AG04450 (cell line): ENCODE measurements at places on chromosomes 11 and 22.

DNA sequence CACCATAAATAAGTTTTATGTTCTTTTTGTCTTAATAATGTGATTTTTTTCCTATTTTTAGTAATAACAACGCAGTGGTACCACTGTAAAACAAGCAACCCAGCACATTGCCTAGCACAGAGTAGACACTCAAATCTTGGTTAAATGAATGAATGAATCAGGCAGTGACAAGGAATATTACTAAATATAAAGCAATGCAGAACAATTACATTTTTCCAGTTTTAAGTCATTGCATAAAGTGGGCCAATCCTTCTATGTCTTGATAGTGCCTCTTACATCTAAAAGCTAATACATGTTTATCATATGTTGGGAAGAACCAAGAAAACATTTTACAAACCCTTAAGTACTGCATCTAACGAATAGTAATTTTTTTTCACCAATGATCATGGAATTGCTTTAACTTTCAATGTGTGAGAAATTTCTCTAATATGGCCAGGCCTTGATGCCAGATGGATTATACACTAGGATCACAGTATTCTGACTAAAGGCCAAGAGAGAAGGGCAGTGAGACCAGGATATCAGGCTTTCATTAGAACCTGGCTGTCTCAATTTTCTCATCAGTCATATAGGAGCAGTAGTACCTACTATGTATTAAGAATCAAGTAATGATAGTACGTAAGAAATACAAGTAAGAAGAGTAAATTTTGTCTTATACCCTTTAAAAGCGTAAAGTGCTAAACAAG is 88.5 kb downstream of the TRIM44 start:
- DNase-seq, result no peak

DNA sequence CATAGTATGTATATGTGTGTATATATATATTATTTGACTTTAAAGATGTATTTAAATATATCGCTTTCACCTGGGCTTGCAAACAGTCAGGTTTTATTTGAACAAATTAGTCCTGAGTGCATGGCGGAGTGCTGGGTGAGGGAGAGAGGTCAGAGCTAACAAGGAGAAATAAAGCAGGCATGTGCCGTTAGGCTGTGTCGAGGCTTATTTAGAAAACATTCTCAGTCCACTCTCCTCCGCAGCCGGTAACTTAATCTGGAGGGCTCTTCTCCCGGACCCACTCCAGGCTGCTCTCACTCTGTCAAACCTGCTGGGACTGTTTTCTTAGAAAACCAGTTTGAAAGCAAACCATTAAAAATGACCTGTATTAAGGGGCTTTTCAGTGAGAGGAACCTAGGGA is 455.9 kb downstream of the MN1 start:
- DNase-seq, result no peak

GRCh38 chr11:706439-706956 is 467 bp downstream of the EPS8L2 start:
- DNase-seq, result no peak

GRCh38 chr11:68128682-68129327 is 7.6 kb upstream of the CHKA start:
- DNase-seq, result peak; percentile 33

- DNase-seq, result no peak
These were observed 114.9 kb upstream of the ALX4 start for GRCh38 chr11:44424841-44425240.

DNA sequence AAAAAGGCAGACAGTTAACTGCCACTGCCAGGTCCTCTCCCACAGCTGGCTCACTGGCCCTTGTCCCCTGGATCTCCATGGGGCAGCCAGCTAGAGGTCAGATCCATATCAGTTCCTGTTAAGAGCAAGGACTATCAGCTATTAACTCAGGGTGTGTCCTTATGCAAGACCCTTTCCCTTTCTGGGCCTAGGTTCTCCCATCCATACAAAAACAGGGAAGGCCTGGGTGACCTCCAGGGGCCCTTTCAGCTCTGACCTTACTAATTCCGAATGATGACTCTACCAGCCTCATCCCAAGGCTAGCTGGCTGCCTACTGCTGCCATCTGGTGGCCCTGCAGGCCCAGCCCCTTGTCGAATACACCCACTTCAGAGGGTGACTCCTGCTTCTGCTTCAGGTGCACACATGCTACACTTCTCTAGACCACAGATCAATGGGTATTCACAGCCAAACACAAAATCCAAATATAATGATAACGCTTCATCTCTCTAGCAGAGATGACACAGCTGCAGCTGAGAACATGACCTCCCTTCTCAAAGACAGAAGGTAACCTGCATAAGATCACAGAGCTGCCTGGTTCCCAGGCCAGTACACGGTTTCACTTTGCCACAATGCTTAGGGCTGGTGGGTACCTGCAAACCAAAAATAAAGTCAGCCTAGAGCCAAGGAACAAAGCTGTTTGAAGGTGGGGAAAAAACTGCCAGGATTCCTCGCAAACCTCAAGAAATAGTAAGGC is 34.1 kb downstream of the SERGEF start:
- no peak for DNase-seq

DNA sequence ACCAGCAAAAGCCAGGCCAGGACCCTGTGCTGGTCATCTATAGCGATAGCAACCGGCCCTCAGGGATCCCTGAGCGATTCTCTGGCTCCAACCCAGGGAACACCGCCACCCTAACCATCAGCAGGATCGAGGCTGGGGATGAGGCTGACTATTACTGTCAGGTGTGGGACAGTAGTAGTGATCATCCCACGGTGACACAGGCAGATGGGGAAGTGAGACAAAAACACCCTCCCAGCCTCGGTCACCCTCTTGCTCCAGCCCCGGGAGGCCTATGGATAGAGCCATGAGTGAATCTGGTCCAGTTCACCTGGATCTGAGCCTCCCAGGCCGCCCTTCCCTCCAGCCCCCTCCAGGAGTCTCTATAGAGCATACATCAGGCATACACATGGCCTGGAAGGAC is 115.2 kb upstream of the IGLL5 start:
- no peak for DNase-seq

GRCh38 chr11:13318498-13319295 is 41.1 kb downstream of the BMAL1 start:
- DNase-seq, result no peak

GRCh38 chr11:60867871-60868681 is 734 bp downstream of the ZP1 start:
- DNase-seq, result no peak

GRCh38 chr22:31107178-31107893 is at the start of gene SELENOM:
Gene SELENOM (minus strand): TSS chr22:31107568. CDS start chr22:31107505, 63 bp downstream.
- DNase-seq, result peak; percentile 97

DNA sequence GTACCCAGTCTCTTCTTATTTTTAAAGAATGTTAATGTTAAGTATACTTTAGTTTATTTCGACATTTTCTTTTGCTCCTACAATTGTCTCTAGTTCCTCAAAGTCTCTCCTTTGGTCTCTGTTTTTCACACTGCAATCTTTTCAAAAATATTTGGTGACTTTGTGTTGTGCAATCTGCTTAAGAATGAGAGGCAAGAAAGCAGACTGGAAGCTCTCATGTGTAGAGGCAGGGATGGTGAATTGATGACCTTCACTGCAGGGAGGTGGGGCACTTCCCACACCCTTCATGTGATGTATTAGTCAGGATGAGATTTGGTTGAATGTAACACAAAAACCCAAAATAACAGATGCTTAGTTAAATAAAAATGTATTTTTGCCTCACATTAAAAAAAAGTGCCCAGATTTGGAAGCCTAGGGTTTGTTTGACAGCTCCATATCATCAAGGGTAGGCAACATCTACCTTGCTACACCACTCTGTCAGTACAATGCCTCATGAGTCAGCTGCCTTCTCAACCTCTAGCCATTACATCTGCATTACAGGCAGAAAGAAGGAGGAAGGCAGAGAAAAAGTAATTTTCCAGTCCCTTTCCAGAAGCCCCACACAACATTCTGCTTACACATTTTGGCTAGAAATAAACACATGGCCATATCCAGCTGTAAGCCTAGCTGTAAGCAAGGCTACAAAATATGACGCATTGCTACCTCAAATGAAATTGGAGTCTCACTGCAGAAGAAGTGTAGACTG is 3.8 kb upstream of the MMP27 start:
- DNase-seq, result no peak

DNA sequence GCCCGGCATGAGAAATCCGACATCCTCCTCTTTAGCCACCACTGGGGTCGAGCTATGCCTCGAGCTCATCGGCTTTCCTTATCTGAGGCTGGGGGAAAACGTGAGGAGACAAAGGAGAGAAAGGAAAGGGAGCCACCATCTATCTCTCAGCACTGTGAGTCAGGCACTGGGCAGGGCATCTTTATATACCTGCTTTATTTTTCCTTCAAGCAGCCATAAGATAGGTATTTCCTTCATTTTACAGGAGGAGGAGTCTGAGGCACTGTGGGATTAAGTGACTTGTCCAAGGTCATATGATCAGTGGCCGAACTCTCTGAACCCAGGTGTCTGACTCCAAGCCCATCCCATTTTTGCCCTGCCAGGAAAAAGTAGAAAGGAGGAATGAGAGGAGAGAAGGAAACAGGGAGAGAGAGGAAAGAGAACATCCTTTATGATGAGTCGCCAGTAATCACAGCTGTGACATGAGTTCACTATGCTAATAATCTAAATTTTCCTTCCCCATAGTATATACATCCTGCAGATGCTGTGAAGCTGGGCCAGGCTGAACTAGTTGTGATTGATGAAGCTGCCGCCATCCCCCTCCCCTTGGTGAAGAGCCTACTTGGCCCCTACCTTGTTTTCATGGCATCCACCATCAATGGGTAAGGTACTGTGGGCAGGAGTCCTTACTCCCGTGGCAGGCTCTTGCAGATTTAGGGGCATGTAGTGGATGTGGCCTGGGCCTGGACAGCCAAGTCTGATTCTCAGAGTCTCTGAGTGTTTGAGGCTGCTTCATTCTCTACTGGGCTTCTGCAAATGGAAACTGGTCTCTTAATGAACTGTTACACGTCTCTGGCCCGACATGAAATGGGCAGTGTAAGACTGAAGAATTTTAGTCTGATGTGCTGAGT is 21.8 kb downstream of the NAT10 start:
- DNase-seq, result no peak

- no peak for DNase-seq
These were observed 156.2 kb downstream of the TMEM135 start for GRCh38 chr11:87193756-87194470.

DNA sequence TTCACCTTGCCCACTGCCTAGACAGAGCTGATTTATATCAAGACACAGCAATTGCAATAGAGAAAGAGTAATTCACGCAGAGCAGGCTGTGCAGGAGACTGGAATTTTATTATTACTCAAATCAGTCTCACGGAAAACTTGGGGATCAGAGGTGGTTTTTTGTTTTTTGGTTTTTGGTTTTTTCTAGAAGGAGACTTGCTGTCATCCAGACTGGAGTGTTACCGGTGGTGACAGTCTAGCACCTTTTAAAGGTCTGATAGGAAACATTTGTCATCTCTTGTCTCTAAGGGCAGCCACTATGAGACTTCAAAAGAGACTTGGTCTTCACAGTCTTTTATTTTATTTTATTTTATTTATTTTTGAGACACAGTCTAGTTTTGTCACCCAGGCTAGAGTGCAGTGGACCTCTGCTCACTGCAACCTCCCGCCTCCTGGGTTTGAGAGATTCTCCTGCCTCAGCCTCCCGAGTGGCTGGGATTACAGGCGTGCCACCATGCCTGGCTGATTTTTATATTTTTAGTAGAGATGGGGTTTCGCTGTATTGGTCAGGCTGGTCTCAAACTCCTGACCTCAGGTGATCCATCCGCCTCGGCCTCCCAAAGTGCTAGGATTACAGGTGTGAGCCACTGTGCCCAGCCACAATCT is 19.1 kb downstream of the APOBEC3H start:
- DNase-seq, result no peak

DNA sequence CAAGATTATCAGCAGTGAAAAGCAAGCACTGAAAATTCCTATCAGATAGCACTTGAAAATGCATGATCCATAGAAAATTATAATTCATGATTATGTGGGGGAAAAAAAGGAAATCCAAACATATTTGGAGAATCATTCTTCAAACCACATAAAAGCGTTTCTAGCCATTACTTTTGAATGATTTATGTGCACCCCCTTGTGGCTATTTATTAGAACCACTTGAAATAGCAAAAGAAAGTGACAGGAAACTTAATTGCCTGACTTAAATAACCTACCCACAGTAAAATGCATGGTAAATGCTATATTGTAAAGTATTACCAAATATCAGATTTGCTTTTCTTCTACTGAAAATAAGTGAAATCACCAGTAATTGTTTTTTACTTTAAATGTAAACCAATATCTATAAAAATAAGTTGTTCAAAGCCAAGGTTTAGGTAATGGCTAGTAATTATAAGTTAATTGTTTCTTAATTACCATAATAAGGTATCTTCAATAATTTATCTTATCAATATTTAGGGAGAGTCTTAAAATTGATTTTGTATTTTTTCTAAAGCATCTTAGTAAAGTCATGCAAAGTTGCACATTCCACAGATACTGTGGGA is 168.5 kb downstream of the ARHGAP42 start:
- no peak for DNase-seq

DNA sequence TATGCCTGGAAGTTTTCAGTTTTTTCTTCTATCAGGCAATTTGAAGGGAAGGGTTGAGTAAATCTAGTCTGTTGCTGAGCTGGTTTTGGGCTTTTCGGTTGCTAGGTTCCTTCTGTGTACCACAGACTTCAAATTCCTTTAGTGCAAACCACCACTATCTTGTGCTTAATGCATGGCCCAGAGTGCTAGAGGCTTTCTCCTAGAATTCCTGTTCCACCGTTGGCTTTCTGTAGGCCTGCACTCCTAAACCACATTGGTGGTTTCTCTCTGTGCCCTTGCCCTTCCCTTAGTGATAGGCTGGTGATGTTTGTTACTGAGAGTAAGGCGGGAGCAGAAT is 47.1 kb upstream of the CTSC start:
- DNase-seq, result no peak

GRCh38 chr11:12897390-12897789 is 111.7 kb upstream of the RASSF10 start:
- no peak for DNase-seq

GRCh38 chr11:44875037-44875436 is 75.6 kb downstream of the TP53I11 start:
- DNase-seq, result no peak

GRCh38 chr11:93645938-93646337 is 15.5 kb upstream of the CEP295 start:
- no peak for DNase-seq

DNA sequence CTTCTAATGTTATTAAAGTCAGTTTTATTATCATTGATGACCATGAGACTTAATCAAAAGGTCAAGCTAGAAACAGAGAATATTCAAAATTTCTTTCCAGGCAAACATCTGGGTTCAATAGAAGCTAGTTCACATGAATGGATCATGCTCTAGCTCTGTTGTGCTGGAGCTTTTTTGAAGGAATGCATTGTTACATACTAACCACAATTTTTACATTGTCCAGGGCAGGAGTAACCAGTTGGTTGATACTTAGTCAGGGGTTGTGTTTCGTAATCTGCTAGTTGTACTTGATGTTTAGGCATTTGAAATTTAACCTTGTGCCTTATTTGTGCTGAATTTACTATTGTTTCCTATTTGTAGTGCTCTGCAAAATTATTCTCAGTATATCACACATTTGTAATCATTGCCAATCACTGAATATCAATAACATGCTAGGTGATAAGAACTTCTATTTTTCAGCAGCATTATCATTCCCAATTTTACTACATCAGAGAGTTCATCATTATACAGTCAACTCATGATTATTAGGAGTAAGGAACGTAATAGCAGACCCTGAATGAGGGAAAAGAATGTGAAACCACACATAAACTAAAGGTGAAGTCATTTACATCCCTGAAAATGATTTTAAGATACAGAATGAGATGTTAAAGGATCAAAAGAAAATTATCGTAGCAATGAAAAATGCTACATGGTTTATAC is 23.2 kb downstream of the NF2 start:
- peak; percentile 71 for DNase-seq

GRCh38 chr11:110855191-110855590 is 143.0 kb upstream of the ARHGAP20 start:
- no peak for DNase-seq

GRCh38 chr22:49810363-49811019 is 17.2 kb downstream of the BRD1 start:
- DNase-seq, result no peak
